HFFc6 (cell line): ENCODE measurements at places on chromosomes 13 and 19. TPM values are rescaled to one million over a fixed set of nuclear protein-coding genes. Genes with fewer than 3 reads are reported as not detected.

GRCh38 chr19:54551950-54552912 is 21.4 kb upstream of the LILRA2 start:
- H3K36me3 ChIP-seq: peaks cover 12% of the 10 kb centered on the region
- no peak overlapping the region for H3K27ac ChIP-seq
- no peak for DNase-seq
- no peaks in the 10 kb centered on the region for H3K27me3 ChIP-seq

- no peak overlapping the region for H3K4me3 ChIP-seq
- no peak overlapping the region for H3K27ac ChIP-seq
- DNase-seq: no peak
- H3K4me1 ChIP-seq: no peaks in the 10 kb centered on the region; the same call in 1 of the 2 replicates
Observed at GRCh38 chr19:50516964-50517703, 3.4 kb upstream of the ASPDH start.

DNA sequence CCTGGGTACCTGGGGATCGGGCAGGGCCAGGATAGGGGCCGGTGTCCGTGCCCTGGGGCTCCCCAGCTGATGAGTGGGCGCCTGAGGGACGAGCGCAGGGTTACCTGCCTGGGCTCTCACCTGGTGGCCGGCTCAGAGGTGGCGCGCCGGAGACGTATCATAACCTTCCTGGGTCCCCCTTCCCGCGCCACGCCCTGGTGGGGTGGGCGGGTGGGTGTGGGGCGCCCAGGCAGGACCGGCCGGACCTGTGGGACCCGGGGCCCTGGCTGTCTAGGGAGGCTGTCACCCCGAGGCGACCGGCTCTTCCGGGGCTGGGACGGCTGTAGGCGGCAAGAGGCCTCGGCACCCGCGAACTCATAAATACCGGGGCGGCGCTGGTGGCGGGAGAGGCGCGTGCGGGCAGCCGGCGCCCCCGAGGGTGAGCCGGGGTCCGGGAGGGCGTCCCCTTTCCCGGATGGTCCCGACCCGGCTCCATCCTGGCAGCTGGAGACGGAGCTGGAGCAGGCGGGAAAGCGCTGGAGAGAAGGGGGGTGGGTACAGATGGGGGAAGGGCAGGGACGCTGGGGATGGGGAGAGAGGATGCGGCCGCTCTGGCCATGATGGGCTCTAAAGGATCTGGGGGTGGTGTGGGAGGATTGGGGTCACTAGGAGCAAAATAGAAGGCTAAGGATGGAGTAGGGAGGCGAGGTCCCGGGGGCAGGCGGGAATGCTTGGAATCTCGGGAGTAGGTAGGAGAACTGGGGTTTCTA is at the start of gene ACP7:
Gene ACP7, plus strand, starts transcription at position 386 of the 749 bp plus-strand sequence. CDS start 902 bp downstream, outside the sequence.
- peaks cover 54% of the 10 kb centered on the region for H3K27me3 ChIP-seq
- H3K4me3 ChIP-seq: peak within 1 kb of the TSS; percentile 53
- H3K4me1 ChIP-seq: peaks cover 14% of the 10 kb centered on the region
- H3K27ac ChIP-seq: no peak within 1 kb of the TSS

DNA sequence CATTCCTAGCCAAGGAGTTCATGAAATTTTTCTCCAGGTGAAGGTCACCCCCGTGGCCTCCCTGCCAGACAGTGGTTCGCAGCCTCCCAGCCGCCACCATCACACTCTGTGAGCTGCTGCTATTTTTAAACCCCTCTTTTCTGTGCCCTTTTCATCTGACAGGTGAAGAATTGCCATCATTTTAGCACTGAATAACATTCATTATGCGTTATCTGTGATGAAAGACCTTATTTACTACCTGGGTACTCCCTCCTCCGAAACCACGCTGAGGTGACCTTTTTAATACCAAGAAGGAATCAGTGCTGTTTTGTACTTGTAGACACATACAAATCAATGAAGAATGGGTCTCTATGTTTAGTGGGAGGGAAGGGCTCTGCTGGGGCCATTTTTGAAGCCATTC is 148.9 kb upstream of the GPR12 start:
- no peak for DNase-seq
- H3K36me3 ChIP-seq: no peaks in the 10 kb centered on the region
- peaks cover 58% of the 10 kb centered on the region for H3K27me3 ChIP-seq
- H3K4me3 ChIP-seq: no peak overlapping the region
- no peak overlapping the region for H3K27ac ChIP-seq

GRCh38 chr19:54030895-54031586 is 32.7 kb downstream of the VSTM1 start:
- H3K27ac ChIP-seq: 0 out of 2 replicates have a peak overlapping the region, but pooled peaks have one; percentile 23
- DNase-seq: peak; percentile 33
- peaks cover 32% of the 10 kb centered on the region for H3K4me1 ChIP-seq
- H3K4me3 ChIP-seq: peak overlapping the region; percentile 78
- H3K27me3 ChIP-seq: peaks cover 2% of the 10 kb centered on the region; the same call in 1 of the 2 replicates

DNA sequence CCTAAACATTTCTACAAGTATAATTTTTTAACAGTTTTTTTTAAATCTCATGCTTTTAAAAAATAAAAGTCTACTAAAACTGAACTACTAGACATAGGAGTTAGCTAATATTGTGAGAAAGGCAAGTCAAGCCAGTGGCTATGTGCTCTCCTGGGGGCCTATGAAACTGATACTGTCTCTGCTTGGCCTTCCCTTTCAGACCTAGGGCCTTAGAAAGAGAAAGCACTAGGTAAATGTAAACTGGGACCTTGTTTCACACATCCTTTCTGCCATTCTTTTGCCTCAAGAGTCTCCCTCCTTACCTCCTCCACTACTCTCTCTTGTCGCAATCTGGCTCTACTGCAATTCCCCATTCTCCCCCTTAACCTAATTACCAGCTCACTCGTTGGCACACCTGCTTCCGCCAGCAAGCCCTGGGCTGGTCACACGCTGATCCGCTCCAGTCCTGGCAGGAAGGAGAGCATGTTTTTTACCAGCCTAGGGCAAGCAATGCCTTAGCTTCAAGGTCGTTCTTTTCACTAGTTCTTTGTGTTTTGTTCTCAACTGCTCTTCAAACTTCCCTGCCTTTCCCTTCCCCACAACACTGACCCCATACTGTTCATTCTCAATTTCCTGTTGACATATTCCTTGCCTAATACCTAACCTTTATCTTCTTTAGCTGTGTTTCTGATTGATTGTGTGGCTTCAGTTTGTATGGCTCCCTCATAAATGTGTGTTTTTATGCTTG is 23.1 kb downstream of the TBC1D4 start:
- H3K27me3 ChIP-seq: no peaks in the 10 kb centered on the region; the same call in 1 of the 2 replicates
- H3K27ac ChIP-seq: no peak overlapping the region
- peaks cover 38% of the 10 kb centered on the region for H3K4me1 ChIP-seq
- DNase-seq: no peak
- H3K4me3 ChIP-seq: no peak overlapping the region

DNA sequence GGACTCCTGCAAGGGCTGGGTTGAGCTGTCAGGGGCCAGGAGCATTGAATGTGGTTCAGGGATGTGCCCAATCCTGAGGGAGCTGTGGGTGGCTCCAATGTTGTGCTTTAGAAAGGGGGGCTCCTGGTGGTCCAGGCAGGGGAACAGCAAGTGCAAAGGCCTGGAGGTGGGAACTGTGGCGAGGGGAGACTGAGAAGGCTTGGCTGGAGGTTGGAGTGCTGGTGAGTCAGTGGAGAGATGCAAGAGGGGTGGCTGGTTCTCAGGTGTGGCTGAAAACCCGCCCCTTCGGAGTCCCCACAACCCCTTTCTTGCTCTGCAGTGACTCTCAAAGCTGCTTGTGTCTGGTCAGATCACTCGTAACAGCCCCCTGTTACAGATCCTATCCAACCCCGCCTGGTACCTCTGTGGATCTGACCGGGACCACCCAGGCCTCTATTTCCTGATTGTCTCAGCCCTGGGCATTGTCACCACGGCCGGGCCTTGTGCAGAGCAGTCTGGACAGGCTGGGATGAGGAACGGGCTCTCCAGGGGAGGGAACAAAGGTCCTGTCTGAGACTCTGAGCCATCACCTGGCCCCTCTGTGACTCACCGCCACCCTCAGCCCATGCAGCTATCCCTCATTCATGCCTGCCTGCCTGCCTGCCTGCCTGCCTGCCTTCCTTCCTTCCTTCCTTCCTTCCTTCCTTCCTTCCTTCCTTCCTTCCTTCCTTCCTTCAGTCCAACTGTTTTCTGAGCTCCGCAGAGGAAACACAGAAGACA is 1.4 kb upstream of the KCNN1 start:
- H3K36me3 ChIP-seq: no peaks in the 10 kb centered on the region
- peaks cover 48% of the 10 kb centered on the region for H3K27me3 ChIP-seq
- H3K27ac ChIP-seq: no peak overlapping the region
- H3K4me1 ChIP-seq: no peaks in the 10 kb centered on the region
- H3K4me3 ChIP-seq: no peak overlapping the region

DNA sequence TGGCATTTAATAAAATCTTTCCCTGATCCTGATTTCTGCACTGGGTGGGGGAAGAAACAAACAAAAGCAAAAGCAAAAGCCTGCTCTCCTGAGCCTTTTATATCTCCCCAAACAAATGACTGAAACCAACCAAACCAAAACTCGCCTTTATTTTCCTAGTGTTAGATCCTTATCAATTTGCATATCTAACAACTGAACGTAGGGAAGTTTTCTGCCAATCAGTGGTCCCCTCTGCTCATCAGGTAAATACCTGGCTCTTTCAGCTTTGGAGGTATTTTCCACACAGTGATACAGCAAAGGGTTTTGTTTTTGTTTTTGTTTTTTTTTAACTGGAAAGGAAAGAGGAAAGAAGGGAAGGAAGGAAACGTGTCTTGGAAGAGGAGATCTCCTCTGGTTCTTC is 3.3 kb downstream of the AMER2 start:
- no peak overlapping the region for H3K4me3 ChIP-seq
- H3K27me3 ChIP-seq: peaks cover 34% of the 10 kb centered on the region
- no peak overlapping the region for H3K27ac ChIP-seq
- no peak for DNase-seq
- H3K4me1 ChIP-seq: peaks cover 9% of the 10 kb centered on the region

Gene FFAR3
- total RNA-seq: not detected in 2 replicates

Gene POLRMT
- total RNA-seq: 31.5 to 41.5 TPM (median 34.8 TPM) in 3 replicates

Gene LSM14A
- 68.5 to 81.9 TPM (median 74.7 TPM) in 3 replicates for total RNA-seq

Gene SHISA7
- not detected in 3 replicates for total RNA-seq

Gene SPRY2
- total RNA-seq: 40.6 to 41.5 TPM (median 41.5 TPM) in 3 replicates
